ENCODE measurements at places on chromosomes 5 and 9. TPM values are rescaled to one million over a fixed set of nuclear protein-coding genes. Genes with fewer than 3 reads are reported as not detected.

DNA sequence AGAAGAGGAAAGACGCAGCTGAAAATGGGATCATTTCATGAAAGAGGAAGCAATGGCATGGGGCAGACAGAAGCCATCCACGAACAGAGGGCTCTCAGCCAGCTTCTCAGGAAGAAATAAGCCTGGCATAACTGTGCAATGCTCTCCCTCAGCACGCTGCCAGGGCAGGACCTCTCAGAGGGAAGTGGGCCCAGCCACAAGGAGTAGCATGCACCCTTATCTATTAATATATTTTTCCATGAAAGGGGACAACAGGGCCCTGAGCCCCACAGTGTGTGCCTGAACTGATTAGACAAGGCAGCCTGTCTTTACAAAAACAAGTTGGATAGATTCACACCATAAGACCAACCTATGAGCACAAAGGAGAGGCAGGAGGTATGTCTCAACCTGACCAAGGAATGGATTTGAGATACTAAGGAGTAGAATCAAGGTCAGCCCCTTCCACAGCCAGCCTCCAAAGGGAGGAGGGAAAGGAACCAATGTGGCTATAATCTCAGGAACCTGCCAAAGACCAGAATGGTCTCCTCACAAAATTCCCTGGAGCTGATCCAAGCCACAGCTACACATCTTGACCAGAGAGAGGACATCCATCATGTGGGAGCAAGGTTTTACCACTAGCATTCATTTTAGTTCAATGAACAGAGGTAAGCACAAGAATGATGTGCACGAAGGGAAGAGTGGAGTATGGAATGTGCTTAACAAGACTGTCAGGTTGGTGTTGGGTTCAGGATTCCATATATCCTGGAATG lies 154.8 kb downstream of the SIL1 start:
- DNase-seq, result no peak

- DNase-seq, result no peak
Observed at GRCh38 chr5:961002-961710, 47.4 kb upstream of the NKD2 start.

- no peak for DNase-seq
Observed at GRCh38 chr5:41009232-41009631, 61.9 kb downstream of the MROH2B start.

GRCh38 chr9:91428436-91428835 lies 4.8 kb upstream of the NFIL3 start:
- no peak for DNase-seq

- no peak for DNase-seq
Observed at GRCh38 chr5:160159991-160160792, 40.9 kb upstream of the PWWP2A start.

Gene CCL28
- 6.2 TPM for total RNA-seq

DNA sequence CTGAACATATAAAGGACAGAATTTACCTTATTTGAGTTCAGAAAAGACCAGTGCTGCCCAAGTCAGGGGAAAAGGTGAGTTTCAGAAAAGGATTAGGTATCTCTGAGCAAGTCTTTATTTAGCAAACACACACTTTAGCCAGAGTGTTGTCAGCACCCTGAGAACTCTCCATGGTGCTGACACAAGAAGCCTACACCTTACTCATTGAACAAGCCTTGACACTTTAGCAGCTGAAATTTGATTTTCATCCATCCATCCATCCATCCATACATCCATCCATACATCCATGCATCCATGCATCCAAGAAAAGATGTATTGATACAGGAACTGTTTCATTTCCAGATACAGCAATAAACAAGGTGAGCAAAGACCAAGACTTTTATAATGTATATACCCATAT lies 311.2 kb downstream of the TRIM32 start:
- no peak for DNase-seq

DNA sequence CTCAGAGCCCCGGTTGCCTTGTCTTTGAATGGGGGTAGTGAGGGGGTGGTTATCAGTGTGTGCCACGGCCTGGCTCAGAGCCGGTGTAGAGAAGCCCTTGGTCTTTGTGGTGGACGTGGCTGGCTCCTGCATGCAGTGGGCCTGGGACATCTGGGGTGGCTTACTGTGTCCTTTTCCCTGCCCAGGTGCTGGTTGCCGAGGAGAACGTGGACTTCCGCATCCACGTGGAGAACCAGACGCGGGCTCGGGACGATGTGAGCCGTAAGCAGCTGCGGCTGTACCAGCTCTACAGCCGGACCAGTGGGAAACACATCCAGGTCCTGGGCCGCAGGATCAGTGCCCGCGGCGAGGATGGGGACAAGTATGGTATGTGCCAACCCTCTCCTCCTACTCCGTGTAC lies 16.5 kb downstream of the FGF18 start:
- no peak for DNase-seq

Gene ANKRD34B
- 1.2 TPM for total RNA-seq

DNA sequence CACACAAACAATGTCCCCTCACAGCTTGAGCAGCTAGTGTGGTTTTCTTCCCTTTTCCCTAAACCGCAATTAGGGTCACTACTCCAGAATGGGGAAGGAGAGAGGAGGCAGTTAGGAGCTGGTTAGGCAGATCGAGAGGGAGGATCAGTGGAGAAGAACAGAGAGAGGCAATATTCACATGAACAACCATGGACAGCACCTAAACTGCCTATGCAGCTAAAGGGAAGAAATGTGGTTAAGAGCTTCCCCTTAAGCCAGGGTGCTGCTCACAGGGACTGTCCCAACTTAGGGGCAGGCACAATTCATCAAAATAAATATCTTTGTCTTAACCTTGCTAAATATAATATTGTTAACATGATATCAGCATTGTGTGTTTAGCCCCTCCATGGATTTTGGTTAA lies 359.3 kb upstream of the CDH18 start:
- no peak for DNase-seq

GRCh38 chr5:72276219-72276752 lies 43.8 kb downstream of the MRPS27 start:
- no peak for DNase-seq

Gene CDH6
- 34.9 TPM for total RNA-seq

Gene ADAMTS6
- total RNA-seq, result 12.1 TPM

DNA sequence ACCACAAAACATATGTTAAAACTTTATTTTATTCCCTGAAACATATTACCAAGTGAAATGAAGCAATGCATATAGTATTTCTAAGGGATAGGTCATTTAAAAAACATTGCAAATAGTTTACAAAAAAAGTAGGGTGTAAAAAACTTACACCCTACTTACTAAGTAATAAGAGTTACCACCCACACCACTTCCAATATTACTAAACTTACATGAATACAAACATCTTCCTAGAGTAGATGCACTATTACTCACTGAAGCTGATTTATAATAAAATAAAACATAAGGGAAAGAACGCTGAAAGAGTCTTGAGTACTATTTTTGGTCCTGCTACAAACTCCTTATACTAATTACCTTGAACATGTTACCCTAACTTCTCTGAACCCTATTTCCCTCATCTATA lies 289.4 kb downstream of the HINT1 start:
- no peak for DNase-seq

- peak; percentile 76 for DNase-seq
Observed at GRCh38 chr9:5459289-5459829, 9.0 kb downstream of the CD274 start.

Gene PCA3
- not detected for total RNA-seq

DNA sequence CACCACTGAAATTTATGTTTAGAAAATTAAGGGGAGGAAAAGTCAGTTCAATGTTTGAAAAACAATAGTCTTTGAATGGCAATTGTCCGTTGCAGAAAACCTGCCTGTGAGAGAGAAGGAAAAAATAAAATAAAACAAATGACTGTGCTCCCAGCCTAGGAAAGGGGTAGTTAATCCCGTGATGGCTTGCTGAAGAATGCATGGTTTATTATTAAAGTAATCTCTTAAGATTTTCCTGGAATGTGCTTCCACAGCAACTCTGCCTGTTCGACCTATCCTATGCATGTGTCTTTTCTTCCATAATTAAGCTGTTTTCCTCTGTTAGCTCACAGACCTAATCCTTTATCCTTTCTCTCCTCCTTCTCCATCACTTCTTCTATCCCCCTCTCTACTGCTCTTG lies 2.4 kb upstream of the DAB2 start:
- no peak for DNase-seq

- DNase-seq, result no peak
Observed at GRCh38 chr5:66143473-66144073, 527 bp upstream of the SREK1 start.

Gene PCDHGB3
- total RNA-seq, result 1.1 TPM

Gene SLC36A2
- total RNA-seq, result not detected

- DNase-seq, result no peak
Observed at GRCh38 chr5:65925044-65925600, 1.3 kb upstream of the ERBIN start.

GRCh38 chr5:126971455-126972031 lies 58.8 kb downstream of the MARCHF3 start:
- DNase-seq, result no peak

GRCh38 chr9:27131731-27132130 lies 22.7 kb downstream of the TEK start:
- no peak for DNase-seq

GRCh38 chr5:62596691-62597090 lies 18.1 kb downstream of the LRRC70 start:
- no peak for DNase-seq

DNA sequence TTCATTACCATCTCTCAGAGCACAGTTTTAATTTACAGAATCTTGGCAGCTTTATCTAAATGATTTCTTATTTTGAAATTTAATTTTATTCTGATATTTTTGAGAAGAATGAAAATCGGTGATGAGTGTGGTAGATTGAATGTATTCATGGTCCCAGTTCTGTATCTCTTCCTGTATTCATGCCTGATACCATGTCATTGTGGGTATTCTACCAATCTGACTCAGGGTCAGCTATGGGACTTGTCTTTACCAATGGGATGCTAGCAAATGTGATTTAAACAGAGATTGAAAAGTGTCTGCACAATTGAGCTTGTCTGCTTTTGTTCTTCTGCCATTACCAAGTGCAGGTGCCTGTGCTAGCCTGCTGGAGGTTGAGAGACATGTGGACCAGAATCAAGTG lies 17.8 kb upstream of the ZNF618 start:
- DNase-seq, result no peak

Gene TEX10
- 25.9 TPM for total RNA-seq

- DNase-seq, result no peak
Observed at GRCh38 chr5:107673039-107673367, 2.3 kb upstream of the EFNA5 start.

Gene CDC20B
- not detected for total RNA-seq

Gene UNC5A
- total RNA-seq, result 1.2 TPM

DNA sequence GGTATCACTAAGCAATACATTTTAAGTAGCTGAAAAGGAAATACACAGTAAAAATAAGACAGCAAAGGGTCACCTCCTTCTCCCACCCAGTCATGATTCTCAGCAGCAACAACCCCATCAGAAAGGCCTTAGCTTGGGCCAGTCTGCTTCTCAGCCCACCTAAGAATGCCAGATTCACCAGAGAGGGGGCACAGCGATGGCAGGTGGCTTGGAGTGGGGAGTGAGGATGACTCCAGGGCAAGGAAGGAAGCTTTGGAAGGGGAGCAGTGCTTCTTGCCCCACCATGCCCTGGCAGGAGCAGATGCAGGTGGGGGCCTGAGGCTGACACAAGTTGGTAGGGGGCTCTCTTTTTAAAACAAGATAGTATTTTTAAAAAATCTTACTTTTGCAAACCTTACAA lies 51.4 kb downstream of the ABCA1 start:
- DNase-seq, result no peak

Gene EQTN
- not detected for total RNA-seq

Gene EFCAB9
- not detected for total RNA-seq

DNA sequence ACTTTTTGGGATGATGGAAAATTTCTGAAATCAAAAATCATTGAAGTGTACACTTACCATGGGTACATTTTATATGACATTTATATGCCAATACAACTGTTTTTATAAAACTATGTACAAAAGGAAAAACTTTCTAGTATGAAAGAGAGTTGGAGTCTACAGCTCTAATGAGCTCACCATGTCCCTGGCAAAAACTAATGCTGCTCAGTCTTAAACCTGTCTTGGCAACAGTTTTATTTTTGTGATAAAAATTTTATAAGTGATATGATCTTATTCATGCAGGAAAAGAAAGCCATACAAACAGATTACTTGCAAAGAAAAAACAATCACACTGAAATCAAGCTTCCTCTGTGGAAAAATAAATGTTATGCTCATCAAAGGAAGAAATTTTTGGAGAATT lies 78.9 kb upstream of the RASEF start:
- DNase-seq, result no peak

Gene SRD5A1
- total RNA-seq, result 21.4 TPM

DNA sequence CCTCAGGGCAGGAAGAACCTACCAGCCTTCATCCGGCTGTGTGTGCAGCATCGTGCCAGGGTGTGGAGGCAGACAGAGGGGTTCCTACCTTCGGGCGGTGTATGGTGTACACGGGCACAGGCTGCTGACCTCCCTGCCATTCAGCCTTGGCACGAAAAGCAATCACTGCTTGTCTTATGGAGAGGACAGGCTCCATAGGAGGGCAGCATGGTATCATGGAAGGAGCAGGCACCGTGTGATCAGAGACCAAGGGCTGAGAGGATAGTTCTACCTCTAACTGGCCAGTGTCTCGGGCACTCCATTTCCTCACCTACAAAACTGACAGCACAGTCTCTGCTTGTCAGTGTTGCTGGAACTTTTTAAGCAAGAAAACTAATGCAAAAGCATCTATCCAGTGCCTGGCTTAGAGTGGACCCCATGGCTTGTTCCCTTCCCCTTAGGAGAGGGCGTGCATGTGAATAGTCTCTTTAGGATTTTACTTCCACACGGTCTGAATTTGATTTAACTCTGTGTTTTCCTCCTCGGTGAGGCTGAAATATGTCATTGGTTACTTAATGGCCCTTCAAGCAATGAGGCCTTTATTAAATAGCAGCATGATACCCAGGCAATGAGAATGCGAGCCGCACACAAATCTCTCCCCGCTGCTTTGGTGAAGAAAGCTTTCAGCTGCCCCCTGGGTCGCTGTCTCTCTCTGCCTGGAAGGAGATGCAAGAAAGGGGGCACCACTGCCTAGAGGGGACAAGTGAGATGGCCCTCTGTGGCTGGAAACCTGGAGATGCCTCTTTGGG lies 22.2 kb downstream of the TTLL11 start:
- DNase-seq, result no peak

Gene SIT1
- not detected for total RNA-seq

Gene IL3
- total RNA-seq, result not detected

GRCh38 chr5:36876965-36877666 lies 547 bp downstream of the NIPBL start:
- DNase-seq, result no peak

Gene TMEM252
- not detected for total RNA-seq

Gene SLC6A19
- total RNA-seq, result not detected

- DNase-seq, result no peak
Observed at GRCh38 chr5:56585999-56586691, 229.2 kb upstream of the MAP3K1 start.
